ENCODE measurements at places on chromosomes 16 and 17. TPM values are rescaled to one million over a fixed set of nuclear protein-coding genes. Genes with fewer than 3 reads are reported as not detected.

Gene LITAF
- 45.7 TPM for polyA plus RNA-seq

Gene PDPR
- polyA plus RNA-seq, result 17.1 TPM

Gene NF1
- polyA plus RNA-seq, result 19.6 TPM

Gene RAP1GAP2
- 21.0 TPM for polyA plus RNA-seq
